Mucosa of descending colon (tissue), 3 donors: ENCODE measurements at places on chromosomes 4 and X. TPM values are rescaled to one million over a fixed set of nuclear protein-coding genes. Genes with fewer than 3 reads are reported as not detected.

Gene ARSD
- 26.2 TPM for total RNA-seq

Gene SLC10A6
- total RNA-seq = 0.92 TPM

Gene MCF2
- total RNA-seq = not detected

Gene DDX3X
- total RNA-seq = 250 TPM

Gene SASH3
- 6.1 TPM for total RNA-seq

Gene PABPC1L2A
- total RNA-seq = not detected

Gene UGT2B15
- 203 TPM for total RNA-seq

Gene GASK1B
- total RNA-seq = 10.3 TPM
